ENCODE measurements at places on chromosomes 5 and 9.

- DNase-seq, result no peak
Measured at GRCh38 chr9:124010303-124010664, 1.3 kb upstream of the LHX2 start.

DNA sequence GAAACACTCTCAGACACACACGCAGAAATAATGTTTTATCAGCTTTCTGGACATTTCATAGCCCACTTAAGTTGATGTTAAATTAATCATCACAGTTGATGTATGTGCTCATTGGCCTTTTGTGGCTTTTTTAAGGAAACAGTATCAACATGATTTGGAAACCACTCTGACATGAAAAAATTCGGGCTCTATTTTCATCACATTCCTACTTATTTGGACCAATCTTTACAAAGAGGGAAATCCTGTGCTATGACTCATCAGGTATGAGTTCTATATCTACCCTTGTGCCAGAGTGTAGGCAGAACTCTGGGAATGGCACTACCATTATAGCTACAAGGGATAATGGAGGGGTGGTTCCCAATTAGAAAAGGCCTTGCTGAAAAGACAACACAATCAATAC is 388.4 kb upstream of the PTGER4 start:
- no peak for DNase-seq

DNA sequence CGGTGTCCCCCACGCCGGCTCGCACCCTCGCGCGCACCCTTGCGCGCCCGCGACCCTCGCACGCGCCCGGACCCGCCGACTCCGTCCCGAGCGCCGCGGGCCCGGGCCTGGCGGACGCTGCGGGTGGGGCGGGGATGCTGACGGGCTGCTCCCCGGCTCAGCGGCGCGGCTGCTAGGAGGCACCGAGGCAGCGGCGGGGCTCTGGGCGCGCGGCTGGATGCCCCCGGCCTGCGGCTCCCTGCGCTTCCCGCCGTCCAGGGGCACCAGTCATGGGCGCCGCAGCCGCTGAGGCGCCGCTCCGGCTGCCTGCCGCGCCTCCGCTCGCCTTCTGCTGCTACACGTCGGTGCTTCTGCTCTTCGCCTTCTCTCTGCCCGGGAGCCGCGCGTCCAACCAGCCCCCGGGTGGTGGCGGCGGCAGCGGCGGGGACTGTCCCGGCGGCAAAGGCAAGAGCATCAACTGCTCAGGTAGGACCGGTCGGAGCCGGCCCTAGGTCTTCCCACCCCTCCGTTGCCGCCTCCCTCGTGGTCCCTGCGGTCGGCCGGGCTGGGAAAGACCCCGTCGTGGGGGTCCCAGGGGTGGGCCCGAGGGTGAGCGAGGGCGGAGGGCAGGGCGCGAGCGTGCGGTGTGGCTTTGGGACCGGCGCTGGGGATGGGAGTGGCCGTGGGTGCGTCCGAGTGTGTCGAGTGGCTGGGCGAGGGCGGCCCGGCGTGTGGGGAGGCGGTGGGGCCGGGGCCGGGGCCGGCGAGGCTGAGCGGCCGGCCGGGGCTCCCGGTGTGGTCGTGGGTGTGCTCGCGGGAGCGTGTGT is 530 bp downstream of the TMEFF1 start:
- no peak for DNase-seq

DNA sequence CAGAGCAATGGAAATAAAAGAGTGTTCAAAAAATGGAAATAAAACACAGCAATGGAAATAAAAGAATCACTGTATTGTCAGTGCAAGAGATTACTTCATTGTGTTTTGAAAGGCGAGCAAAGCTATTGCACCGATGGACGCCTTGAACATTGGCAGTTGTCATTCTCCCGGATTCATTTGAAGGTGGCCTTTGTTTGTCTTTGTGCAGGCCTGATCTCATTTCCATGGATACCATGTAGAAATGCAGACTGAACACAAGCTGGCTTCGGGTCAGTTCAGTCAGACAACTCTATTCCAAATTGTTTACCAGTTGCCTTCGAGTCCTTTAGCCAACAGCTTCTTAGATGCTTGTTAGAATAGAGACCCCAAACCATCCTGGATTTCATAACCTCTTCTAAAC is 8.3 kb downstream of the ITGA2 start:
- no peak for DNase-seq

- no peak for DNase-seq
Measured at GRCh38 chr5:54996466-54996865, 11.1 kb upstream of the ESM1 start.

- DNase-seq, result no peak
Measured at GRCh38 chr9:33265211-33265865, 489 bp downstream of the CHMP5 start.

DNA sequence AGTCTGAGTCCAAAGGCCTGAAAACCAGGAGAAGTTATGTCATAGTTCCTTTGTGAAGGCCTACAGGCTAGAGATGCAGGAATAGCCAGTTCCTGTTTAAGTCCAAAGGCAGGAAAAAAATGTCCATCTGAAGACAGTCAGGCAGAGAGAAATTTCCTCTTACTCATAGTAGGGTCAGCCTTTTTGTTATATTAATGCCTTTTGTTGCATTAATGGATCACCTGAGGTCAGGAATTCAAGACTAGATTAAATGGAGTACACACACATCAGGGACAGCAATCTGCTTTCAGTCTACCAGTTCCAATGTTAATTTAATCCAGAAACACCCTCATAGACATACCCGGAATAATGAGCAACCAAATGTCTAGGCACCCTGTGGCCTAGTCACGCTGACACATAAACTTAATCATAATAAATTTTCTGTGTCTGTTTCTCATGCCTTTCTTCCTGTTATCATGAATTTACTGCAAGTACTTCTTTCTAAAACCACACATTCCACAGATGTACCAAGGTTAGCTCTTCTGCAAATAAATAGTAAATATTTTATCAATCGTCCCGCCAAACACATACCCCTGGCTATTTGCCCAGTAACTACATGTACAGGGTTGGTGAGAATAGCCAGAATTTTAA is 703.9 kb downstream of the EFNA5 start:
- no peak for DNase-seq

DNA sequence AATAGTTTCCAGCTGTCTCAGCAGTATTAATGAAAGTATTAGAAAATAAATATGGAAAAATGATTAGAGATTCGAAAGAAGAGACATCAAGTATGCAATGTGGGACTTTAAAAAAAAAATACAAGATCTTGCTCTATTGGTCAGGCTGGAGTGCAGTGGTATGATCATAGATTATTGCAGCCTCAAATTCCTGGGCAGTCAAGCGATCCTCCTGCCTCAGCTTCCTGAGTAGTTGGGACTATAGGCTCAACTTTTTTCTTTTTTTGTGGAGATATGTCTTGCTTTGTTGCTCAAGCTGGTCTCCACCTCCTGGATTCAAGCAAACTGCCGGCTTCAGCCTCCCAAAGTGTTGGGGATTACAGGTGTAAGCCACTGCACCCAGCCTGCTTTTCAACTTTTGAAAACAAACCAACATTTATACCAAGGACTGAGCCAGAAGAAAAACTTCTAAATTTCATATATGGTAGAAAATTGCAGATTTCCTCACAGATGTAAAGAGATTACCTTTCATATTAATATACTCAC is 323.1 kb downstream of the ADGRV1 start:
- DNase-seq, result no peak

- no peak for DNase-seq
Measured at GRCh38 chr9:83449983-83450382, 88.2 kb downstream of the FRMD3 start.

GRCh38 chr5:149708981-149709594 is 21.0 kb upstream of the PPARGC1B start:
- DNase-seq, result no peak

DNA sequence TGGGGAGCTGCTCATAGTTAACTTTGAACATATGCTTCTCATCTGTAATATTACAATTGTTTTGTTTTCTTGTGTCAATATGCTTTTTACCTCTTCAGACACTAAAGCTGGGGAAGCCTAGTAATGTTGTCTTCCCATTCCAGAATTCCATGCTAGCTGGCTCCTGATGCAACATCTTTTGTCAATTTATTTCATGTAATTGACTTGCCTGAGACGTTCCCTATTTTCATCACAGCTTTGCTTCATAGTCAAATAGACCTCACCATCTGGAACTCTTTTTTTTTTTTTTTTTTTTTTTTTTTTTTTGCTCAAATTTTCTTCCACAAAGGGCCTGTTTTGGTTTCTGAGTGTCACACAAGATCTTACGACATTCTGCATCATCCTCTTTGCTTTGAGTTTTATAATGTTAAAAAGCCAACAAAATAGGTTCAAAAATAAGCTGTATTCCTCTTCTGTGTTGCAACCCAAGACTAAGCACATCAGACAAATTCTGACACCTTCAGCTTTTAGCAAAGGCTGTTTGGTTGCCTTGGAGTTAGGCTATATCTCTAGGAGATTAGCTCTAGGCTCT is 235.2 kb downstream of the NR3C1 start:
- no peak for DNase-seq

- no peak for DNase-seq
Measured at GRCh38 chr5:17243287-17244063, 26.0 kb downstream of the BASP1 start.

GRCh38 chr5:73137563-73138530 is 17.5 kb downstream of the TMEM171 start:
- no peak for DNase-seq

DNA sequence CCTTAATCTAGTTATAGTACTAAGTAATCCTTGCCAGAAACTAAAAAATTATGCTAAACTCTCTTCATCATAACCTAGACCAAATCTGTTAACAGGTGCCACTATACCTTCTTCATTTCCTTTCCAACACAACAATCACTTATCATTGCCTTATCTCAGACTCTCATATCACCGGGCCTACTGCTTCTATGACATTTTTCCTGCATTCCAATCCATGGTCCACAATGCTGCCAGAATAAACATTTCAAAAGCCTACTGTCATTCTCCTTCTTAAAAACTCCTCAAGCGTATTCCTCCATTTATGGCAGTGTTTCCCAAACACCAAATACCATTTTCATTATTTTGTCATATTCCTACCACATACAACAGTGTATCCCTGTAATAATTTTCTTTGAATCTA is 6.5 kb downstream of the PPP6C start:
- DNase-seq, result no peak

DNA sequence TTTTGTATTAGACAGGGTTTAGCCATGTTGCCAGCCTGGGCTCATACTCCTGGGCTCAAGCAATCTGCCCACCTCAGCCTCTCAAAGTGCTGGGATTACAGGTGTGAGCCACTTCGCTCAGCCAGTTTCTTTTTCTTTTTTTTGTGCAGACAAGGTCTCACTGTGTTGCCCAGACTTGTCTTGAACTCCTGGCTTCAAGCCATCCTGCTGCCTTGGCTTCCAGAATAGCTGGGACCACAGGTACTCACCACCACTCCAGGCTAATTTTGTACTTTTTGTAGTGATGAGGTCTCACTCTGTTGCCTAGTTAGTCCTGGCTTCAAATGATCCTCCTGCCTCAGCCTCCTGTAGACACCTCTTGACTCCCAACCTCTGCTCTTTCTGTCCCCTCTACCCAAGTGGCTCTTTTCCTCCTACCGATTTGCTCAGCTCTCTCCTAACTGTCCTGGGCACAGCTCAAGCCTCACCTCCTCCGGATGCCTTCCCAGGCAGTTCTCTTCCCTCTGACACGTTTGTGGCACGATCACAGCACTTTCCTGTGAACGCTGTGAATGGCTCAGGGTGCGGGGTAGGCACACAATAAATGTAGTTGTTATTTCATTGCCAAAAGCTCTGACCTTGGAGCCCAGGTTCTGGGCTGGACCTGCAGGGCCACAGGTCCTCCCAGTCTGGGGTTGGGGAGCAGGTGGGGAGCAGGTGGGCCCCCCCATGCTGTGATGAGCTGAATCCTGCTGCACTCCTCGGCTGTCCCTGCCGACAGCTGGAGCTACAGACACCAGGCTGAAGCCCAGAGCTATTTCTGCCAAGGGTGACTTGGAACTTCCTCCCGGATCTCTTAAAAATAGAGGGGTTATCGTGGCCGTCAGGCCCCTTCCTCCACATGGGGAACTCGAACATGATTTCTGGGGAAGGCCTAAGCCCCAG is 23.9 kb downstream of the GFI1B start:
- no peak for DNase-seq

GRCh38 chr5:54180630-54181031 is 129.7 kb downstream of the ARL15 start:
- DNase-seq, result no peak

GRCh38 chr9:93120846-93121315 is 13.2 kb downstream of the NINJ1 start:
- no peak for DNase-seq

DNA sequence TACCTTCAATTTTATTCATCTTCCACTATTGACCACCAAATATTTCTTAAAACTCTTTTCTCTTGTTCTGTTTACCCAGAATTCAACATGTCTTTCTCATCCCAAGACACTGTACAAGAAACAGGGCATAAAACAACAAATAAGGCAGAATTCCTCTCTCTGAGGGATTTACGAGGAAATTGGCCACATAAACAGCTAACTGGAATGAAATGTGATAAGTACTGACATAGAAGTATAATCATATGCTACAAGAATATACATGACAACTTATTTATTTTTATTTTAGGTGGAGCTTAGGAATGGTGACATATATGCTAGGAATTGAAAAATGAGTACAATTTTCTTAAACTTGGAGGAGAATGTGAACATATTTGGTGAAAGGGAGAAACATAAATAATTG is 48.8 kb upstream of the FBN2 start:
- DNase-seq, result no peak

DNA sequence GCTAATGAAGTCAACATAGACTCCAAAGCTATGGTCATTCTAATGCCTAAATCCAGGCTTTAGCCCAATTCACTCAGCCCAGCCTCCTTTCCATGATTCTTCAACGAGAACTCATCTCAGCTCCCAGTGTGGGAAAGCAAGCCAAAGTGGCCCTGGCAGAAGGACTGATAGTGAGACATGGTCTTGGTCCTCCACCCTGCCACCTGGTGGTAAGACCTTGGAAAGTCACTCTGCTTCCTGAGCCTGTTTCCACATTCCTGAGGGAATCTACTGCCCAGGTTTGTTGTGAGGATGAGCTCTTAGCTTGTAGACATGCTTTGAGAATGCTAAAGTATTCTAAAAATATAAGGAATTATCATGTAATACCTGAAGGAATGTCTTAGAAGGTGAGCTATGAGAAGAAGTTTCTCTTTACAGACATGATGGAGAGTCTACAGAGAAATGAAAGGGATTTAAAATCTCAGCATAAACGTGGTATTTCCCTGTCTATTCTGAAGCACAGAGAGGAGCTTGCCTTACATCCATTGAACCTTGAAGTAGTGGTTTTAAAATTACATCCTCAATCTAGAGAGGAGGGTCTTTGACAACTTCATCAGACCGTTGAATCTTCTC is 173.5 kb downstream of the TRIM32 start:
- no peak for DNase-seq

- DNase-seq, result no peak
Measured at GRCh38 chr5:180049185-180049548, 22.4 kb downstream of the RNF130 start.

GRCh38 chr5:168311061-168311566 is 19.7 kb downstream of the WWC1 start:
- no peak for DNase-seq
